ENCODE measurements at places on chromosomes 5 and 9.

- DNase-seq: no peak
Measured at GRCh38 chr9:80147866-80148265, 576.1 kb downstream of the TLE4 start.

DNA sequence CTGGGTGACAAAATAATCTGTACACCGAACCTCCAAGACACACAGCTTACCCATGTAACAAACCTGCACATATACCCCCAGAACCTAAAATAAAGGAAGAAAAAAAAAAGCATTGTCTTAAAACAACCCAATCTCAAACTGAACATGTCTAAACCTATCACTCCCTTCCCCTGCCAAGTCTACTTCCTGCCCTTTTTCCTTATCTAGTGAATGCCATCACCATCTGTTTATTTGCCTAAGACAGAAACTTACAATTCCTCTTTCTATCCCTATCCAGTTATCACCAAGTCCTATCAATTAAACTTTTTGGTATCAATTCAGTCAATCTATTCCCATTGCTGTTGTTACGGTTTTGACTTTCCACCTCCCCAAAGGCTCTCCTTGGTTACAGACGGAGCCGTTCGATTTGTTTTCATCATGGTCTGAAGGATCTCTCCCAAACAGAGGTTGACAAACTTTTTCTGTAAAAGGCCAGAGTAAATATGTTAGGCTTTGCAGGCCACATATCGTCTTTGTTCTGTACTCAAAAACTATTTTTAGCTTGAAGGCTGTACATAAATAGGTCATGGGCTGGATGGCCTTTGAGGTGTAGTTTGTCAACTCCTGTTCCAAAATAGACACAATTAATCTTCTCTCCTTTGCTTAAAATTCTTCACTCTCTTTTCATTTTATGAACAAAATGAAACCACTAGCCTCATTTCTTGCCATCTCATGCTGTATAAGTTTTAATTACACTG, 12.1 kb downstream of the NOL8 start:
- DNase-seq: no peak

- no peak for DNase-seq
Measured at GRCh38 chr5:158802941-158803341, 296.8 kb downstream of the EBF1 start.

- no peak for DNase-seq
Measured at GRCh38 chr9:97487861-97488260, 13.6 kb upstream of the TMOD1 start.

GRCh38 chr9:113176803-113177202, 26.0 kb downstream of the SLC31A2 start:
- DNase-seq: no peak

DNA sequence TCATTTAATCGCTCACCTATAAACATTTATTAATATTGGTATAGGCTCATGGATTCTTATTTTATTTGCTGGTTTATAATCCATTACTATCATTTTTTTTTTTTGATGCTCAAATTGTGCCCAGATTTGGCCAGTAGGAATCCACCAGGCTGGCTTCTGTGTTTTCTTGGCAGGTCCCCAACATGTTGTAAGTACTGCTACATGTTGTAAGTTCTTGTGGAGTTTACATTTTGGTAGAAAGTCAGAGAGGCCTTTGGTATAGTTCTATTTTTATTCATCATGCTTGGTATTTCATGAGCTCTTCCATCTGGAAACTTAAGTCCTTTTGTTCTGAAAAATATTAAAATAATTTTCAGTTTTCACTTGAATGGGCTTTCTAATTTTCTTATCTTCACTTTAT, 47.1 kb downstream of the MAT2B start:
- no peak for DNase-seq

DNA sequence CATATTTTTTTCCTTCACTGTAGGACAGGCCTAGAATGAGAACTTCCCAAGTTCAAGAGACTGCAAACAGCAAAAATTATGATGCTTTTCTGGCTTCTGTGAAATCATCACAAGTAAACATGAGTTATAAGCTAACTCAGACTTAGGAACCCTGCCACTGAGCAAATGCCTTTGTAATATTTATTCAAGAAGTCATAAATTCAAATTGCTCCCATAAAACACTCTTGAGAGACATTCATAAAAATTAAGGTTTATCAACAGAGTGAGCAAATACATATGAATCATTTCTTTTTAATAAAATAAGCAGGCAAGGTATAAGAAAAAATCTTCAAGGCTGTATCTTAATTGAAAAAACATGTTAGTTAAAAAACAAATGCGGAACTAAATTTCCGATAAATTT, 124.2 kb downstream of the GNA14 start:
- no peak for DNase-seq

DNA sequence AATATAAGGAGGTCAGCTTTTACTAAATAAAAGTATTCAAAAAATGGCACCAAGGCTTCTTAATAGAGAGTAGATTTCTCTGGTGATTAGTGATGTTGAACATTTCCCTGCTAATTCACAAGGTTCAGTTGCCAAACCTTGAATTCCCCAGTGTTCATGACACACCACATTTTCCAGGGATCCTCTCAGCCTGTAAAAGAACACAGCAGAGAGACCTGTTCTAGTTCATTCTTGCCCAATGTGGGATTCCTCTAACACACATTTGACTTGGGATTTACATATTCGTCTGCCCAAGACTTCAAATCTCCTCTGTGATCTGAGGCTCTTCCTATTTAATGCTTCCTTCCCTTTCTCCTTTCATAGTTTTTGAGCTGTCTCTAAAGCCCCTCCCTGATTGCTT, 273.2 kb upstream of the CDH9 start:
- DNase-seq: no peak

DNA sequence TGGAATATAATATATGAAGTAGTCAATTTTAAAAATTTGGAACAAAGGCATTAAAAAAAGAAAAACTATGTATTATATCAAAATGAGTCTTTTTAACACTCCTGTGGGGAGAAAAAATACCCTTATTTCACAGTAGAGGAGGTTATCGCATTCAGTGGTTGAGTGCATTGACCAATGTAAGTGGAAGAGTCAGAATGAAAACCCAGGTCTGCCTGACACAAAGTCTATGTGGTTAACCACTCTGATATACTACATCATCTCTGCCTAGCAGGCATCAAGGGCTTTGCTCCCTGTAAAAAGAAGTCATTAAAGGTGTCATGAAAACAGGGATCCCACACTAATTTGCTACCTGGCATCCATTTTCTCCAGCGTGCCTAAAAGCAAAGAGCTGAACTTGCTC, 417.2 kb upstream of the C9orf72 start:
- DNase-seq: no peak

DNA sequence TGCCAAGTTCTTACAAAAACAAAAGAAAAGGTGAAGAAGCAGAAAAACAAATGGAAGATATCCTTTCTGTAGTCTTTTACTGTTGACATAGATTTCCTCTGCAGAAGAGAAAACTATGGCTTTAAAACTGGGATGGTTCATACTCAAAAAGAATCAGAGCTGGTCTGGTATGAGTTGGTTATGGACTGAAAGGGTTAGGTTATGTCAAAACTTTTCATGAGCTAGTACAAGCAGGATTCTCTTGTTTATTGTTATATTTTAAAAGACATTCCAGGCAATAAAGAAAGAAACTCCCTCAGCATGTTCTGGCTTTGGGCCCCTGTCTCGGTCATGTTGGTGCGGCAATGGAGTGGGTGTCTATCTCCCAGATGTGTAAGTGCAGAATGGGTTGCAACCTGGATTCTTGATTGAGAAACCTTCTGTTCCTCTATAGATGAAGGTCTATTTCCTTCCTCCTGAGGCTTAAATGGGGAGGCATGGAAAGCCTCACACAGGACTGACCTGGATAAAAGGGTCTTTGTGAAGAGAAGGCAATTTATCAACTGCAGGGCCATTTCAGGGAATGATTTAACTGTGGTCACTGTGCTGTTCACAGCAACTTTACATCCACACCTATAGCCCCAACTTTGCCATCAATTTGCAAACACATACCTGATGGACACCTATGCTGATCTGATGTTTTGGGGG, 209.6 kb upstream of the TNC start:
- DNase-seq: no peak

DNA sequence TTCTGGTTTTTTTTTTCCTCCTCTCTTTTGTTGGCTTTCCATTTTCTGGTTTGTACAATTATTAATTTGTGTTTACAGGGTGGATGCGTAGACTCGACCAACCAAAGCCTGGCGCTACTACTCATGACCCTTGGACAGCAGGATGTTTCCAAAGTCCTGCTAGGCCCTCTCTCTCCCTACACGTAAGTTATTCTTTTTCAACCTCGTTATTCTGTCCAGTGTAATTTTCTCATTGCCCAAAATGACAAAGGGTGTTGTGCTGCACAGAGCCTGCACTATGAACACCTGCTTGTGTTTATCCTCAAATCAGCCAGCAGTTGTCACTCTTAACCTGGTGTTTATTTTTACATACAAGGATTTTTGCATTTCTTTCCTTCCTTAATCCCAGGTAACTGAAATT, 56.6 kb downstream of the RCL1 start:
- no peak for DNase-seq

GRCh38 chr9:22148528-22148875, 139.4 kb upstream of the CDKN2B start:
- no peak for DNase-seq

GRCh38 chr9:134590240-134591081, 51.1 kb upstream of the COL5A1 start:
- DNase-seq: no peak

- DNase-seq: no peak
Measured at GRCh38 chr5:2335733-2336515, 415.6 kb downstream of the IRX2 start.

DNA sequence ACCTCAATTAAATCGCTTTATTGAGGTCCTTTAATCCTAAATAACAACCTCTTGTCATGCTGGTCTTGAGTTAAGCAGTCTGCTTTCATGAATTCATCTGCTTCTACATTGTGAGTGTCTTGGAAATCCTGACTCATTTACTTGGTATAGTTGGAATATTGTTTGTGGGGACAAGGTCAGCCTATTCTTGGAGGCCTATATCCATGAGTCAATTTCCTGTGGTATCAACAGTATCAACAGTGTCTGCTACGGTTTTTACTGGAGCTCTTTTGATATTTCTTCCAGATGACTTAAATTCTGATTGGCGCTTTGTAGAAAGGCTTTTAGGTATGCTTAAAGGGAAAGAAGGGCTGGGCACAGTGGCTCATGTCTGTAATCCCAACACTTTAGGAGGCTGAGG, 71.2 kb upstream of the PARP8 start:
- DNase-seq: no peak

DNA sequence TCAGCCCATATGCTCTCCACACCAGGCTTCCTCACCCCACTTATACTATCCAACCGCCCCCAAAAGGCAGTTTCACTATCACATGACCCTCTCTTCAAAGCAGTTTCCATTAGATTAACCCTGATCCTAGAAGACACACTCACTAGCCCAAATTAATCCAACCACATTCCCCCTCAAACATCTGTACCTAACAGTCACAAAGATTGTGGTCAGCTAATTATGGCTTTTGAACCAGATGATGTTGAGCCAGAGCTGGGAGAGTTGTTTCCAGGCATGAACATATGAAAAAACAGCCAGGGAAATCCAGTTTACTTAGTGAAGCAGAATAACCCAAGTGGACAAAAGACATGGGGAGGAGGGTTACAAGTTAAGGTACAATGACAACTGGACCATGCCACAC, 131.2 kb downstream of the SPOCK1 start:
- DNase-seq: no peak
